ENCODE measurements at places on chromosomes 4 and X.

DNA sequence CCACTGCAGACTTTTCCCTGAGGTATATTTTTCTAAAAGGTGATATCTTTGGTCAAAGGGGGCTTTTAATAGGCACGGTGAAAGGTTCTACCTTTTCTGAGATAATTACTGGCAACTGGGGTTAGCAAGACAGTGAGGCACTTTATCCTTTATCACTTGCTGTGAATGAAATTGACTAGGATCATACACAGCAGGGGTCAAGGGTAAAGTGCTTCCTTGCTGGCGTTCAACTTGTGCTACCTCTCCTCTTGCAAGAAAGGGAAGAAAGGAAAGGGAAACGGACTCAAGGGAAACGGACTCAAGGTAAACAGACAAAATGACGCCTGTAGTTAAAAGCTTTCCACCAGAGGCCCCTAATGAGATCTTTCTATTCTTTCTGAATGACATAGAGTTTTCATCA, 78.6 kb upstream of the RAPGEF2 start:
- no peak for DNase-seq

DNA sequence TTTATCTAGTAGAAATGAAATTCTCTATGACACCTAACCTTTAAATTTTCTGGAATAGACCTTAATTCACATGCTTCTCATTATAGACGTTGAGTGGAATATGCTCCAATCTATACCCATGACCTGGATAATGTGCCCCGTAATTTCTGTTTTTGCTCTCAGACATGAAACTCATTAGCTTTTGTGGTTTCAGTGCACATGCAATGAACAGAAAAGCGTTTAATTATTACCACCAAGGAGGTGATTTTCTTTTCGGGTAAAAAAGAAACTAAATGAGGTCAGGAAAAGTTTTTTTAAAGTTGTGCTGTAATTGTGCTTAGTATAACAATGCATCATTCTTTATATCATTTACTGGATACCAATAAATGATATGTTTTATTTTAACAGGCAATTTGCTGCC, 1703.9 kb upstream of the TENM3 start:
- no peak for DNase-seq

GRCh38 chr4:120839974-120840751, 82.4 kb downstream of the PRDM5 start:
- no peak for DNase-seq

DNA sequence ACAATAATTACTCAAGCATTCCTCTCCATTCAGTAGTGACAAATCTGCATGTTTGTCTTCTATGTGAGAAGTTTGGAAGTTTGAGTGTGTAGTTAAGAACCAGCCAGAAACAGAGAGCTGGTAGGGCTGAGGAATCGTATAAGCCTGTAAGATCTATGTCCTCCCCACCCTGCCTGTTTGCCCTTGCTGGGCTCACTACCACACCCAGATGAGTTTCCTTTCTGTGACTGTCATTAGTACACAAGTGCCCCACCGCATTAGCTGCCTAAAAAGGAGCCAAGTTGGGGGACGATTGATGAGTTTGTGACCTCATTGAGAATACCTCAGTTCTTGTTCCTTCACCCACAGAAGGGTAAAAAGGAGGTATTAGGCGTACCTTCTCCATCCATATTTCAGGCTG, 28.3 kb downstream of the DOCK11 start:
- no peak for DNase-seq

Measured in NT2/D1 (cell line).